Subcutaneous preadipocyte (primary cell): ENCODE measurements at places on chromosomes 13 and 19. TPM values are rescaled to one million over a fixed set of nuclear protein-coding genes. Genes with fewer than 3 reads are reported as not detected.

PRTN3 gene
- not detected in 2 replicates for total RNA-seq

CLEC17A gene
- total RNA-seq: under 0.01 TPM in 1 of 2 replicates, not detected in the other

CPB2 gene
- not detected in 2 replicates for total RNA-seq

C1QTNF9 gene
- not detected in 2 replicates for total RNA-seq

MRPL4 gene
- 70.9 and 71.2 TPM in 2 replicates for total RNA-seq

SWSAP1 gene
- total RNA-seq: 0.59 and 0.73 TPM in 2 replicates

PRSS57 gene
- total RNA-seq: not detected in 2 replicates

NCR1 gene
- not detected in 2 replicates for total RNA-seq

FXYD3 gene
- total RNA-seq: not detected in 2 replicates

APOC4 gene
- not detected in 2 replicates for total RNA-seq

ZNF317 gene
- 16.9 and 18.8 TPM in 2 replicates for total RNA-seq

NCCRP1 gene
- total RNA-seq: not detected in 2 replicates

LATS2 gene
- total RNA-seq: 9.6 and 13.7 TPM in 2 replicates

FREM2 gene
- not detected in 2 replicates for total RNA-seq

CBY2 gene
- not detected in 2 replicates for total RNA-seq

SYT3 gene
- total RNA-seq: not detected in 2 replicates

MARK4 gene
- total RNA-seq: 12.1 TPM in 2 replicates
